ENCODE measurements at places on chromosomes 5 and 9. TPM values are rescaled to one million over a fixed set of nuclear protein-coding genes. Genes with fewer than 3 reads are reported as not detected.

DNA sequence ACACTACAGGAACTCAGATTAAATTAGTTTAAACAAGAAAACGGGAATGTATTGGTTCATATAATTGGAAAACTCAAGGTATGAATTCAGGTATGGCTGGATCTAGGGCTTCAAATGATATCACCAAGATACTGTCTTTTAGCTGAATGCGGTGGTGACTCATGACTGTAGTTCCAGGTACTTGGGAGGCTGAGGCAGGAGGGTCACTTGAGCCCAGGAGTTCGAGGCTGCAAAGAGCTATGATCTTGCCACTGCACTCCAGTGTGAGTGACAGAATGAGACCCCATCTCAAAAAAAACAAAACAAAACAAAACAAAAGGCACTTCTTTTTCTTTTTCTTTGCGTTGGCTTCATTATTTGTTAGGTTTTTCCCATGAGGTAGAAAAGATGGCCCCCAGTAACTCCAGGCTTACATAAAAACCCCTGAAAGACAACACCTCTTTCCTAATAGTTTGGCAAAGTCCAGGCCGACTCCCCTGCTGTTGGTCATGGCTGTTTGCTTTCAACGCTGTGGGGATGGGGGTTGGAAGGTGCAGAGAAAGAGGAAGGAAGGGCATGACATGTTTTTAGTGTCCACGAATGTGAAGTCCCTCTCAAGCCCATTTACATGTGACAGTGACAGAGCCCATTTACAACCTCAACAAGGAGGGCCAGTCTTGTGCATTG, 39.8 kb upstream of the CRB2 start:
- no peak for DNase-seq

- DNase-seq: no peak
Measured at GRCh38 chr9:16099732-16100536, 547.1 kb downstream of the CCDC171 start.

Gene QRFP
- polyA plus RNA-seq: 0.32 TPM

DNA sequence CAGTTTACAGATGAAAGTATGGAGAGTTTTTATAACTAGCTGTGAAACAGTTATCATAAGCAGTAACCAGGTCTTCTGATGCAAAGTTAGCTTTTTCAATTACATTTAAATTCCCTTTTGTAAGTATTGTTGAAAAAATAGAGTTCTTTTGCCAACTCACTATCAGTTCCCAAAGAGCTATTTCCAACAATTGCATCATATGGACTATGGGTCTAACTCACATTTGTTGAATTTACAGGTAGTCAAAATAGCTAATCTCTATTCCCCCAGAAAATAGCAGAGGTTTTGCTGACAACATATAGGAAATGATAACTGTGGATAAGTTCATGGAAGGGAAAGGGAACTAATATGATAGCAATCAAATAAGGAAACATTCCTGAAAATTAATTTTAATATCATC, 1.4 kb downstream of the SPINK1 start:
- DNase-seq: no peak

- no peak for DNase-seq
Measured at GRCh38 chr5:21051945-21052344, 1063.9 kb upstream of the CDH18 start.

Gene DRD1
- polyA plus RNA-seq: not detected

DNA sequence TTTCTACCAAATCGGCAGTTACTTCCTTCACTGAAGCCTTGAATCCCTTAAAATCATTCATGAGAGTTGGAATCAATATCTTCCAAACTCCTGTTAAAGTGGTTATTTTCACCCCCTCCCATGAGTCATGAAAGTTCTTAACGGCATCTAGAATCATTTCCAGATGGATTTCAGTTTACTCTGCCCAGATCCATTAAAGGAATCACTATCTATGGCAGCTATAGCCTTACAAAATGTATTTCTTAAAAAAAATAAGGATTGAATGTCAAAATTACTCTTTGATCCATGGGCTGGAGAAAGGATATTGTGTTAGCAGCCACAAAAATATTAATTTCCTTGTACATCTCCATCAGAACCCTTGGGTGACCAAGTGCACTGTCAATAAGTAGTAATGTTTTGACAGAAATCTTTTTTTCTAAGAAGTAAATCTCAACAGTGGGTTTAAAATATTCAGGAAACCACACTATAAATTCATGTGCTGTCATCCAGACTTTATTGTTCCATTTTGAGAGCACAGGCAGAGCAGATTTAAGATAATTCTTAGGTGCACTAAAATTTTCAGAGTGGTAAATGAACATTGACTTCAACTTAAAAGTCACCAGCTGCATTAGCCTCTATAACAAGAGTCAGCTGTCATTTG, 767.7 kb downstream of the DTWD2 start:
- DNase-seq: no peak

Gene WDR38
- 0.31 TPM for polyA plus RNA-seq

- DNase-seq: no peak
Measured at GRCh38 chr5:123094919-123095797, 6.1 kb downstream of the PRDM6 start.

DNA sequence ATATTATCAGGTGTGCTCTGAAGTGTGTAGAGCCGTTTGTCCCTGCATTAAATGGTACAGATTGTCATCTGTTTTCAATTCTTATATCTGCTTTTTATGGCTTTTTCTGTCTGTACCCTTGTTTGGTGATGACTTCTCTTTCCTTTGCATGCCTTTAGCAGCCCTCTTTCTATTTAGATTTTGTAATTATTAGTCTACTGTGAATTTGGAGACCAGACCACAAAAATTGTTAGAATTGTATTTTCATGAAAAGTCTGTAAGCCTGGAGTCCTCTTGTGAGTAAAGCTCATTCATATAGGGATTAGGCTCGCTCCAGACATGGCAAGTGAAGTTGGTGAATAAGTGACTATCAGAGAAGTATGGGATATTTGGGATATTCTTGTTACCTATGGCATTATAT, 41.7 kb downstream of the NFX1 start:
- no peak for DNase-seq

DNA sequence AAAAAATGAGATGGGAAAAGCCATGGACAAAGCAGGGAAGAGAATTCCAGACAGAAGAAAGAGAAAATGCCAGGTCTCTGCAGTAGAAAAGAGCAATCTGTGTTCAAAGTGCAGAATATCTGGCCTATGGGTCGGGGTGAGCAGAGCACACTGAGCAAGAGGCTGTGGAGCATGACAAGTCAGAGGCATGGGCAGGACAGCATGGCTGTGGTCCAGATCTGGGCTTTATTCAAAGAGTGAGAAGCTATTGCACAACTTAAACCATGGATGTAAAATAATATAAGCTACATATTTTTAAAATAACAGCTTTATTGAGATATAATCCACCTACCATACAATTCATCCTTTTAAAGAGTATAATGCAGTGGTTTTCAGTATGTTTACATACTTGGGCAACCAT, 133.1 kb upstream of the SPDL1 start:
- no peak for DNase-seq

GRCh38 chr9:134419000-134419683, 92.9 kb downstream of the RXRA start:
- DNase-seq: no peak

Gene IL9
- polyA plus RNA-seq: not detected

Gene IL13
- not detected for polyA plus RNA-seq

GRCh38 chr9:96513622-96514021, 63.7 kb downstream of the HABP4 start:
- no peak for DNase-seq

DNA sequence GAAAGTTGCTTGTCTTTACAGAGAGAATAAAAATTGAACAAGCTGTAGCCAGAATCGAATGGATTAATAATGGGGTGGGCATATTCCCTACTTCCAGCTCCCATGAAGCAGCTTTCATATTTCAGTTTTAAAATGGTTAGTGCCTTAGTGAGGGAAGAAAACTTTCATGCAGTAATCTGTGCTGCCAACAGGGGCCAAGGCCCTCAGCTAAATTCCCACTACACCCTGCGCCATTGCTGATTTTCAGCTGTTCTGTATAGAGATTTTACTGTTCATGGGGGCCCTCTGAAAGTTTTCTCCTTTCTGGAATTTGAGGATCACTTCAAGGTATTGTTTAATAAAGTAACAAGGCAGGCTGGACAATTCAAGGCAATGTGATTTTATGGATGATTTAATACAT, 58.2 kb downstream of the CAST start:
- DNase-seq: no peak

Gene SLC45A2
- polyA plus RNA-seq: 0.38 TPM

Gene PURA
- polyA plus RNA-seq: 11.8 TPM

GRCh38 chr5:96388176-96388575, 44.9 kb downstream of the PCSK1 start:
- no peak for DNase-seq

DNA sequence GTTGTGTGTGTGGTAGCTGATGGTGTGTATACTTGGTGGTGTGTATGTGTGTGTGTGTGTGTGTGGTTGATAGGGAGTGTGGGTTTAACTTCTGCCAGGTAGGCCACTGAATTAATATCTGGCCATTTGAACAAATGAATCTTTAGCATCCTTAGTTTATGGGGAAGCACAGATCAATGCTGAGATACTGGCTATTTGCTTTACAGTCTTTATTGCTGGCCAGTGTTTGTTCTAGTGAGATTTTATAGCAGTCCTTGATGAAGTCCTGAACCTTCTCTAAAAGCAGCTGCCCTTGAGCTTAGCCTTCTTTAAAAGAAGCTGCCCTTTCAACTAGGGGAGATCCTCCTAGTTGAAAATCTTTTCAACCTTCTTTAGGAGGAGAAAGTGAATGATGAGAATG, 69.3 kb downstream of the MACIR start:
- DNase-seq: no peak

GRCh38 chr9:136962701-136963248, 10.7 kb downstream of the LCN12 start:
- no peak for DNase-seq

Gene JAKMIP2
- polyA plus RNA-seq: 3.5 TPM

Gene DOCK2
- polyA plus RNA-seq: 3.4 TPM

GRCh38 chr5:74402553-74402952, 238.0 kb downstream of the ENC1 start:
- no peak for DNase-seq

GRCh38 chr9:133958756-133959155, 33.4 kb downstream of the VAV2 start:
- no peak for DNase-seq

- no peak for DNase-seq
Measured at GRCh38 chr5:145408048-145408341, 427.1 kb downstream of the PRELID2 start.

Gene MUSK
- not detected for polyA plus RNA-seq

DNA sequence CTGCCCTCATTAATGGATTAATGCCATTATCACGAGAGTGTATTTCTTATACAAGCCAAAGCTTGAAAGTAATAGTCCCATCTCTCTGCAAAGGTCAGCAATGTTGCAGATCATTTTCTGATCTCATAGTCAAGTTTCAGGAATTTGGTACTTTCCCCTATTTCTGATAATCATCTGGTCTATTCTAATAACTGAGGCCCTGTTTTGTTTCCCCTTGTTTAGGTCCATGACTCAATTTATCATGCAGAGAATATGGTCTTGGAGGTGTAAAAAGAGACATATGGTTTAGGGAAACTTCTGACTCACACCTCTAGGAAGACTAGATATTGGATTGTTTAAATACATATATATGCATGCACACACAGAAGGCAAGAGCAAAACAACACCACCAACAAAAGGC, 339.3 kb upstream of the NUDT12 start:
- no peak for DNase-seq

DNA sequence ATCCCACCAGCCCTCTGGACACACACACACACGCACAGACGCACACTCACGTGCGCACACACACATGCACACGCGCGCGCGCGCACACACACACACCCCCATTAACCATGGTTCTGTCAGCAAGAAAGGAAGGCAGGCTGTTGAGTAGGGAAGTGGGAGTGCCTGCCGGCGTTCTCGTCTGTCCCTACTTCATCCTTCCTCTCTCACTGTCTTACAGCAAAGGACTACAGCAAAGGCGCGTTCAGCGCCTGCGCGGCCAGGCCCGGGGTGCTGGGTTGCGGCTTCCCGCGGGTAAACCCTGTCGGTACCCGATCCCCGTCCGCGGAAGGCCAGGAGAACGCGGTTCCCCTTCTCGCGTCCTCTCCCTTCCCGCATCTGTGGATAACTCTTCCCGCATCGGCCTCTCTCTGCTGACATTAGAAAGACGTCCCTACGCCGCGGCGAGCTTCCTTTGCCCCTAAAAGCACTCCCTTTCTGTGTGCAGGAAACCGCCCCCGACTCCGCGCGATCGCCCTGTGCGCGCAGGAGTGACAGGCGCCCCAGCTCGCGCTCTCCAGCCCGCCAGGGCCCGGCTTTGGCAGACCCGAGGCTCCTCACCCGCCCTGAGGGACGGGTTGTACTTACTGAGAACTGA, 219.2 kb downstream of the AGTPBP1 start:
- DNase-seq: peak; percentile 37

GRCh38 chr9:93701494-93702218, 125.3 kb downstream of the PHF2 start:
- no peak for DNase-seq

DNA sequence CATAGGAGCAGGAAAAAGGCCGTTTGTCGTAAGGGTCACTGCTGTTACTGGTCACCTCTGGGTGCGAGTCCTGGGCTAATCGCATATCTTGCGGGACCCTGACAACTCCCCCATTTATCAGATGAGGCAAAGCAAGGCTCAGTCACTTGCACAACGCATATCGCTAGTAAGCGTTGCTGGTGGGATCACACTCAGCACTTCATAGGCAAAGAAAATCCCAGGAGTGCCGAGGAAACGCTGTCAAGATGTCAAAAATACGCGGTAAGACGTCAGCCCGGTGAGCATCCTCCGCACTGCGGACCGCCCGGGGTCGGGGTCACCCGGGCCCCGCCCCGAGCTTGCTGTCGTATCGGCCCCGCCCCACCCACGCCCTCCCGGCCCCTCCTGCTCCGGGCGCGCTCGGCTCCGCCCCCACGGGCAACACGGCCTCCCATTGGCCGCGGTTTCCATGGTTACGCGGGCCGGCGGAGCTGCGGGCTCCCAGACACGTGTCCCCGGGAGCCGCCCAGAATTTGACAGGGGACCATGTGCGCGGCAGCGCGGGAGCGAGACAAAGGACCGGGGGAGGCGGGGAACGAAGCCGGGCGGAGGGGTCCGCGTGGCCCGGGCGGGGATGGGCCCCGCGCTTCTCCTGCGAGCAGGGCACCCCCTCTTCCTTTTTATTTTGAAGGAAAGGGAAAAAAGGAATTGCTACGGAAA, 80.2 kb upstream of the IER5L start:
- DNase-seq: peak; percentile 77

DNA sequence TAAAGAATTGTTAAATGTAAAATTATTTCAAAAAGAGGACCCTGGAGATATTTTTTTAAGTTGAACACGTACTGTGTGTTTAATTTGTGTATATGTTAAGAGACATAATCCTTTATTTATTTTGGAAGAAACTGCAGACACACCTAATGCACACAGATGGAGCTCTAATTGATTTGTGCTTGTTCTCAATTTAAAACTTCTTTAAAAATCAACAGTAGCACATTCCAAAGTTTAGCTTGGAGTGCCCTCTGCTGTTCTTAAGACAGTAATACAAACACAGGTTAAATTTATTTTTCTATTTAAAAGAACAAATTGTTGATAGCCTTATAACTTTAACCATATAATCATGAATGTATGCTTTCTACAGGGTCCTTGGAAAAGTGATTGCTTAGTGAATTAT, 277.6 kb upstream of the ADAMTS16 start:
- DNase-seq: no peak

Gene F2RL2
- polyA plus RNA-seq: 0.64 TPM

Data from left renal cortex interstitium (tissue), 4 donors.